Smooth muscle cell of trachea (primary cell): ENCODE measurements at places on chromosomes 12 and 14. TPM values are rescaled to one million over a fixed set of nuclear protein-coding genes. Genes with fewer than 3 reads are reported as not detected.

PTHLH gene
- 0.83 and 1.9 TPM in 2 replicates for total RNA-seq

TAS2R50 gene
- total RNA-seq = 2.3 and 6.8 TPM in 2 replicates

CD4 gene
- 0.15 and 2.2 TPM in 2 replicates for total RNA-seq

PTPRQ gene
- 1.2 TPM in 2 replicates for total RNA-seq

GLIPR1L2 gene
- total RNA-seq = 1.3 TPM in 2 replicates

KLRB1 gene
- not detected in 2 replicates for total RNA-seq

GOLGA3 gene
- total RNA-seq = 120 and 180 TPM in 2 replicates

LALBA gene
- total RNA-seq = not detected in 2 replicates

PLCZ1 gene
- 0.33 TPM in 1 of 2 replicates, not detected in the other for total RNA-seq

SRSF5 gene
- total RNA-seq = 135 and 268 TPM in 2 replicates

CEP290 gene
- 11.1 and 24.9 TPM in 2 replicates for total RNA-seq

LBHD2 gene
- total RNA-seq = not detected in 2 replicates

GTF2A1 gene
- total RNA-seq = 26.3 and 29.5 TPM in 2 replicates

IL26 gene
- not detected in 2 replicates for total RNA-seq

DYRK2 gene
- total RNA-seq = 19.8 and 36.7 TPM in 2 replicates

GLT1D1 gene
- total RNA-seq = not detected in 2 replicates

ELK3 gene
- total RNA-seq = 18.2 and 26.9 TPM in 2 replicates

C12orf42 gene
- not detected in 2 replicates for total RNA-seq

ASIC1 gene
- total RNA-seq = 1.5 and 4.6 TPM in 2 replicates

SRGAP1 gene
- total RNA-seq = 27.5 and 45.8 TPM in 2 replicates

TMPRSS12 gene
- total RNA-seq = not detected in 2 replicates

BDKRB2 gene
- total RNA-seq = 67.2 and 253 TPM in 2 replicates

DIO2 gene
- total RNA-seq = 6.0 and 16.1 TPM in 2 replicates

BTBD7 gene
- total RNA-seq = 22.2 and 26.5 TPM in 2 replicates

MIPOL1 gene
- 7.9 and 13.2 TPM in 2 replicates for total RNA-seq

PAPLN gene
- 8.4 and 12.2 TPM in 2 replicates for total RNA-seq

DDN gene
- total RNA-seq = 0.15 and 0.17 TPM in 2 replicates

PTPRB gene
- 0.33 and 0.73 TPM in 2 replicates for total RNA-seq

MIP gene
- not detected in 2 replicates for total RNA-seq

POTEM gene
- total RNA-seq = not detected in 2 replicates

CIROP gene
- total RNA-seq = 1.7 TPM in 2 replicates

RTN1 gene
- 0.17 TPM in 1 of 2 replicates, not detected in the other for total RNA-seq

COL2A1 gene
- under 0.01 and 0.15 TPM in 2 replicates for total RNA-seq

CBX5 gene
- total RNA-seq = 27.1 and 53.8 TPM in 2 replicates

OS9 gene
- 283 and 289 TPM in 2 replicates for total RNA-seq

OTUB2 gene
- total RNA-seq = 1.7 and 2.8 TPM in 2 replicates

MYRFL gene
- not detected in 2 replicates for total RNA-seq

KRT77 gene
- not detected in 2 replicates for total RNA-seq

PLD4 gene
- total RNA-seq = under 0.01 TPM in 2 replicates

KRT2 gene
- total RNA-seq = not detected in 2 replicates

C1S gene
- 307 and 827 TPM in 2 replicates for total RNA-seq
